ENCODE measurements at places on chromosomes 5 and 9.
A peak's percentile ranks its signal among the peaks of the same experiment; 100 is the strongest.

DNA sequence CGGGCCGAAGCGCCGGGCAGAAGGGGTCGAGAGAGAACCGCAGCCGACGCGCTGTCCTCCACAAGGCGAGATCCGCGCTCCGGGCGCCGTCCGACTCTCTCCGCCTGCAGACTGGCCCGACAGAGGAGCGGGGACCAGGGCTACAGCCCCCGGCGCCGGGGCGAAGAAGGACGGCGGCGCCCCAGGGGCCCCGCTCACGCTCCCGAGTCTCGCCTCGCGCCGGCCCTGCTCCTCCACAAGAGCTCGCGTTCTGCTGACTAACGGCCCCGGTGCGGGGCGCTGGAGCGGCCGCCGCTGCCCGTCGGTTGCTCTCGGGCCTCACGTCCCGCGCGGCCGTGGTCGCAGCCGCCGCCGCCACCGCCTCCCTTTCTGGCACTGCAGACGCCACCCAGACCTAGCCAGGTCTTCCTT is 338 bp downstream of the ABHD17B start:
- DNase-seq, result no peak

DNA sequence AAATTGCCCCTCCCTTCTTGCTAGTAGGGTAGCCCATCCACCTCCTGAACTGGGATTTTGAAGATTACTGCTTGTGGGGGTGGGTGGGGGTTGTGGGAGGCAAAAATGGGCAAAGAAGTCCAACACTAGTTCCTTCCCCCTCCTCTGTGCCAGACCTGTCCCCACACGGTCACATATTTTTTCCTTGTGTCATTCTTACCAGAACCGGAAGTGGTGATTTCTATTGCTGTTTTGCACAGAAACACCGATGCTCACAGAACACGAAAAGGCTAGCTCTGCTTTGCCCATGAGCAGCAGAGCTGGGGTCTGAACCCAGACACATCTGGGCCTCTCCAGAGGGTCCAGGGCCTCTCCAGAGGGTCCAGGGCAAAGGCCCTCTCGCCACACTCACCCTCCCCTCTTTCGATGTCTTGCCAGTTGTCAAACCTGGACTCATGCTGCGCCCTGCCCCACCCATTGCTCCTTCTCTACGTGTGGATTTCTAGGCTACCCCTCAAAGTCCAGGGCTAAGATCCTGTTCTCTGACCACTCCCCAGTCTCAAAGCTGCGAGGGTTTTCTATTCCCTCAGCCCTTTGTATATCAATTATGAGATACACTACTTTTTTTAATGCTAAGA is 264.4 kb upstream of the MSX2 start:
- DNase-seq, result no peak

DNA sequence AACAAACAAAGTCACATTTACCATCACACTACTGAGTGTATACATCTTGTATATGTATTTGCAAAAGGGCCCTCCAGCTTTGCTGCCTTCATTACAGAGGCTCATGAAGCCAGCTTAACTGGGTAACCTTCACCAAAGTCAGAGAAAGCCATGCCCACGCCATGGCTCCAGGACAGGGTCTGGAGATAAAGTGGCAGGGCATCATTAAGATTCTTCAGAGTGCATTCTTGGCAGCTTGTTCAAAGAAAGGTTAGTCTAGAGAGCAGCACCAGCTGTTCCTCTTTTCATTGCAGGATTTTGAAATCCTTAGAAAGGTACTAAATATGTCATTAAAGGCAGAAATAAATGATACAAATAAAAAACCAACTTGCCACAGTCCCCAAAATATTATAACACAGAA is 333.2 kb downstream of the NDUFS4 start:
- no peak for DNase-seq

DNA sequence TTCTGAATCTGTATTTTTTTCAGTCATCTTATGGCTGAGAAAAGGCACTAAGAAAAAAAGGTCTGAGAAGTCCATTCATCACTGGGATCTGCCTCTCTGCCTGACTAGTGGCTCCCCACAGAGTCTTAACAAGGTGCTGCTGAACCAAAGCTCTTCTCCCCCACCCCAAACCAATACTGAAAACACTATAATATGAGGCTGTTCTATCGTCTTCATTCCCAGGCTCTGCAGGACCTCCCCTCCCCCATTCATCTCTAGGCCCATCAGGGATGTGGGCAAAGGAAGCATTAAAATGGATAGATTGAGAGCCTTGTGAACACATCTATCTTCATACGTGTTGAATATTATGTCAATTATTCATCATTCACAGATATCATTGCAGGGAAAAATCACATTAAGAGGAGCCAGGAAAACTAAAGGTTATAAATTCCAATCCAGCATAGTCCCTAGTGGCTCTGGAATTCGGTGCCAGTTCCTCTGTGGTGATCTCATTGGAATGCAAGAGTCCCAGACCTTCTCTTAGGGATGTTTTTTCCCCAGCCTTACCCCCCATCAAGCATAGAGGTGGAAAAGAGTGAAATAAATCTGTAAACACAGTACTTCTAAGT is 44.3 kb upstream of the GPR151 start:
- no peak for DNase-seq

DNA sequence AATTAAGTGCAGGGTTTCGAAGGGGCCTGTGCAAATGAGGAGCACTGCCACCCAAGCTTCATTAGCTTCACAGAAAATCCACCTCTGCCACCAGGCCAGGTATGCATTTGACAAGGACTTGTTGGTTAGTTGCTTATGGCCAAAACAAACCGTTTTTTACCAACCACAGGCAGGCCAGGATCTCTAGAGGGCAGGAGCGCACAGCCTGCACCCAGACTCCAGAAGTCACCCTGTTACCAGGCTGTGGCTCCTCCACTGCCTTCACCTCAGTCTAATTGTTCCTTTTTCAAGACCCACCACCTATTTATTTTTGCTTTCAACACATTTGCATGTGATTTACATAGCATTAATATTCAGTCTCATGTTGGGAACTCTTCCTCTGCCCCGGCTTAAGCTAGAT is 78.3 kb upstream of the HSPA9 start:
- DNase-seq, result no peak

DNA sequence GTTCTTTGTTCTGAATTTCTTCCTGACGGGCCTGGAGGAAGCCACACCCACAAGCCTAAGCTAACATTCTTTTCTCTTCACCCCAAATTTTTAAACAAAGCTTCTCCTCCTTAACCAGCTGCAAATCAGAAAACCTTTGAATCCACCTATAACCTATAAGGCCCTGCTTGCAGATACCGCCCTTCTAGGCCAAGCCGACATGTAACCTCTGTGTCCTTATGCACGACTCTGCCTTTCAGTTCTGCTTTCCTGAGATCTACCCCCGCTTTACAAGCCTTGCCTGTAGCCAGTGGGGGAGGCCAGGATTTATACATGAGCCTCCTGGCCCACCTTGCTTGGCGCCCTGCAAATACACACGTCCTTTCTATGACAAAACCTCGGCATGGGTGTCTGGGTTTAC is 19.3 kb downstream of the BRD9 start:
- DNase-seq, result no peak

DNA sequence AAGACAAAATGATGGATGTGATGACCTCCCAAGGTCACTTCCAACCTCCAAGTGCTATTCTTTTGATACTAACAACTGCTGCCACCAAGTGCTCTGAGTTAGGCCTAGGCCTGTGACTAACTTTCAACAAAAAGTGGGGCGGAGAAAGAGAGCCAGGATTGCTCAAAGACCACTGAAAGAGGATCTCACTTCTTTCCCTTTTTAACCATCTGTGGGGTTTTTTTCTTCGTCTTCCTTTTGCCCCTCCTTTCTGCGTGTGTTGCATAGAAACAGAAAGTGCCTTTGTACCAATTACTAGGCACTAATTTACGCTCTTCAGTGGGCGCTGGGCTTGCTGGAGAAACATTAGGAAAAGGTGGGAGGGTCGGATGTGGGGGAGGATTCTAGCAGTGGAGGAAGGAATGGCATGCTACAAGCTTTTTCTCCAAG is 8.0 kb downstream of the KLF9 start:
- no peak for DNase-seq

GRCh38 chr5:78211052-78211451 is 83.4 kb downstream of the AP3B1 start:
- no peak for DNase-seq

DNA sequence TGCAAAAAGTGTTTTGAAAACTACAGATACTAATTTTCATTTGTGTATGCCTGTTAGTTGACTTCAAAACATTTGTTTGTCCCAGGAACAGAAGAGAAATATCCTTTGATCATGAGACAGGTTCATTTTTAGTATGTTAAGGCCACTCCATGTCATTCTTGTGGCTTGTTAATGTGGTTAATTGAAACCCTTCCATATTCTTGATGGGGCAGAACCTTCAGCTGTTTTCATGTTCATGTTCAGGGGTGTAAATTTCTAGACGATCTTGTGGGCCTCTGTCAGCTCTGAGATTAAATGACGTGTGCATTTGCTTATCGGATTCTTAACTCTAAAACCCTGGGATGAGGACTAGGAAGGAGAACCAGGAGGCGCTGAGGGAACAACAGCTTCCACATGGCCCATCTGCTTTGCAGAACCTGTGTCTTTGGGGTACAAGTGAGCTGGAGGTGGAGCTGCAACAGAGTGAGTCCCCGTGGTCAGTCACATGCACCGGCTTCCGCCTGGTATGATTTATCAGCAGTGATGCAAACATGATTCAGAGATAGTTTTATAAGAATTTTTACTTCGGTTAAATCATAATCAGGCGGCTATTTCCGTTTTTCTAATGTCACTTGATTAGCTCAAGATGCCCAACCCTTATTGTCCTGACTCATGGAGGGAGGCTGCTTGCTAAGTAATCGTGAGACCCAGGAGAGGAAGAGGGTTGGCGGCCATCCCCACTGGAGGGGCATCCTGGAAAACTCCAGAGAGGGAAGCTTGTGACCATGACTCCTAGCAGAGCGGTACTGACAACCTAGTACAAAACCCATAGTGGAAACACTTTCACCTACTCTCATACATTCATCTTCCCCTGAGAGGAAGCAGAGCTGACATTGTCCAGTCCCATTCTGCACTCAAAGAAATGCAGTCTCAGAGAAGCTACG is 138.4 kb downstream of the C9orf152 start:
- no peak for DNase-seq

DNA sequence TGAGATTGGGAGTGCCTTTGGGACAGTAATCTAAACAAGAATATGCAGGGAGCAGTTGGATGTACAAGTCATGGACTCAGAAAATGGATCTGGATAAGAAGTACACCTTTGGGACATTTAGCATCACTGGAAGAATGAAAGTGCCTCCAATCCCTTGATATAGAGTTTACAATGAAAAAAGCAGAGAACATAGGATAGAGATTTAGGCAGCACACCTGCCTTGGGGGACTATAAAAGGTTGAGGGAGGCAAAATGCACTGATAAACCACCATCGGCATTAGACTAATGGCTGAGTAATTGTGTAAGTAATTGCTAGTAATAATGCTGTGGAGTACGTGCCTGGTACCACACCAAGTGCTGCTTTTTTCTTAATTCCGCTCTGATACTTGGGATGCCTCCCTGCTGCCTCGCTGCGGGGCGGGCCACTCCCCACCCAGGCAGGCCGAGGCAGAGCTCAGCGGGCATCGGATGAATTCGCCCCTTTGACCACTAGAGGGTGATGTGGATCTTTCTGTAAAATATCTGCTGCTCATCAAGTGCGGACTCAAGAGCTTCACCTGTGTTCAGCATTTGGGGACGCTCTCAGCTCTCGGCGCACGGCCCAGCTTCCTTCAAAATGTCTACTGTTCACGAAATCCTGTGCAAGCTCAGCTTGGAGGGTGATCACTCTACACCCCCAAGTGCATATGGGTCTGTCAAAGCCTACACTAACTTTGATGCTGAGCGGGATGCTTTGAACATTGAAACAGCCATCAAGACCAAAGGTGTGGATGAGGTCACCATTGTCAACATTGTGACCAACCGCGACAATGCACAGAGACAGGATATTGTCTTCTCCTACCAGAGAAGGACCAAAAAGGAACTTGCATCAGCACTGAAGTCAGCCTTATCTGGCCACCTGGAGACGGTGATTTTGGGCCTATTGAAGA is 99.9 kb downstream of the ANKRD18B start:
- peak; percentile 39 for DNase-seq

- DNase-seq, result no peak
Observed at GRCh38 chr5:10228288-10228687, 21.4 kb downstream of the ATPSCKMT start.

DNA sequence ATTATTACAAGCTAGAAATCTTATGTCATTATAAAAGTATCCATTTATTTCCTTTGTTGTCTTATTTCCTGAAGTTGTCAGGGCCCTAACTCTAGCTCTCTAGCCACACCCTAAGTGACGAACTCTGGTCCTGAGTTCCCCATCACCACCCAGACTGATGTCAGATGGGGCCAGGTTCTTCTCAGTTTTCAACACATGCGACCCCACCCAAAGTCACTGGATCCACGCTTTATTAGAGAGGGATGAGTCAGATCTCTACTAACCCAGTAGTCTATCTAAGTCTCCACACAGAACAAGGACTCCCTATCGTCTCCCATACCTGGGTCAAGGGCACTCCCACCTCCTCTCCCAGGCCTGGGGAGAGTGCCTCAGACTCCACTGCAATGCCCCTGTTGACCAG is 6.8 kb upstream of the FEM1C start:
- no peak for DNase-seq

GRCh38 chr5:113081881-113082546 is 105.4 kb downstream of the DCP2 start:
- no peak for DNase-seq

DNA sequence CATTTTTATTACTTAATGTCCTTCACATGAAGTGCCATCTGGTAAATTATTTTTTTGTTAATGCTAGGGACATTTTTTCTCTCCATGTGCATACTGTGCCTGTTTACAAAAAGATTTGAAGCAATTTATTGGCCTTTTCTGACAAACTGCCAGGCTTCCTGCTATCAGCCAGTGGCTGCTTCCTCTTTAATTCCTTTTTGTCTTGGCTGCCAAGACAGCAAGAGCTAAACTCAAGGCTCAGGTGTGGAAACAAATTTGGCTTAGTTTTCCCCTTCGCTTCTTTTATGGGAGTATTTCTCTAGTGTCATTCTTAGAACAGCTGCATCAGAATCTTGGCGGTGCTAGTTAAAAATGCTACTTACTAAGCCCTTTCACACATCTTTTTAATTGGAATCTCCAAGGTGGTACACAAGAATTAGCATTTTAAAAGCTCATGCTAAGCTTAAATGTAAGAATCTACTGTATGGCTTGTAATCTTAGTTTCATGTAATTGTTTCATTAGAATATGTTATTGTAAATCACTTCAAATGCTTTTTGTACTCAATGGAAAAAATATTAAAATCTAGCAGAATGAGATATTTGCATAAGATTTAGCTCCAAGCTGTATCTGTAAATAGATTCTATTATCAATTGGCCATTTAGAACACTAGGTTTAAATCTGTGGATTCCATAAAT is 134.2 kb upstream of the RASGRF2 start:
- no peak for DNase-seq

DNA sequence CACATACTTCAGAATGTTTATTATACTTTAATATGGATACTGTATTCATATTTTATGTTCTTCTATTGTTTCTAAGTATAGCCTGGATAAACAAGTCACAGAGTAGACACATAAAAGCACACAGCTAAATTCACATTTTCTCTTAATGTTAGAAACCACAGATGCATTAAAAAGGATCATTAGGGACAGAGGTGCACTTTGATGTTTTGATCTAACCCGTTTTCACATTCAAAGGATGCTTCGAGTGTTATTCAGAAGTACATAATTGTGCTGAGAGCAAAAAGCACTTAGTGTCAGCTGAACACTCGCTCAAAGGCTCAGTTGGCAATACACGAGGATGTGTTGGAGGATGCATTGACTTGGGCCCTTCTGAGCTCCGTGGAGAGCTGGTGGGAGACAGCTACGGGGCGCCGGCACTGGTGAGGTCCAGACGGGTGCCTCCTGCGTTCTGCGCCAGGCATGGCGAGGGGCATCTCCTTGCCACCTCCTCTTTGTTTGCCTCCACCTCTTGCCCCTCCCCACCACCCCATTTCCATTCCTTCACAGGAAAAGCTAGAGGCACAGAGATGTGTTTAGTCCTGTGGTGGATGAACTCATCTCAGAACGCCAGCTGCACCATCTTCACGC is 35.5 kb downstream of the MED10 start:
- no peak for DNase-seq

All from stimulated activated CD8-positive, alpha-beta memory T cell treated with anti-CD3 and anti-CD28 coated beads, Interleukin-7, amount 100 ng/mL, for 48 hours (primary cell).